ENCODE measurements at places on chromosomes 3 and 15.
A peak's percentile ranks its signal among the peaks of the same experiment; 100 is the strongest.

- peak; percentile 38 for DNase-seq
Observed at GRCh38 chr15:25989327-25989726, 126.2 kb upstream of the ATP10A start.

DNA sequence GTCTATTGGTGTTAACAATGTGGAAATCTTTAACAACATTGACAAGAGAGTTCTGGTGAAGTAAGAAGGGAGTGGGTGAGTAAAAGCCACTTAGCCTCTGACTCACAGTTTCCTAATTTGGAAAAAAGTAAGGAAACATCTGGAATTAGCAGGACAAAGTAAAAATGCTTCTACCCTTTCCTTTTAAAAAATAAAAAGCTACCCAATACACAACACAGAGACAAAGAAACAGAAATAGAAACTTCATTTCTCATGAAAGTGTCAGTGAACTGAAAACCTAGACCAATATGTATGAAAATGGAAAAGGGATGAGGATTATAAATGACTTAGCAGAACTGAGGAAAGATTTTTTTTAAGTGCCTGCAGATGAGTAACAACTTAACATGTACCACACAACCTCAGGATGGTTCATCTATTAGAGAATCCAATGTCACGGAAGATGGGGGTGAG, 65.4 kb downstream of the SSR3 start:
- no peak for DNase-seq

DNA sequence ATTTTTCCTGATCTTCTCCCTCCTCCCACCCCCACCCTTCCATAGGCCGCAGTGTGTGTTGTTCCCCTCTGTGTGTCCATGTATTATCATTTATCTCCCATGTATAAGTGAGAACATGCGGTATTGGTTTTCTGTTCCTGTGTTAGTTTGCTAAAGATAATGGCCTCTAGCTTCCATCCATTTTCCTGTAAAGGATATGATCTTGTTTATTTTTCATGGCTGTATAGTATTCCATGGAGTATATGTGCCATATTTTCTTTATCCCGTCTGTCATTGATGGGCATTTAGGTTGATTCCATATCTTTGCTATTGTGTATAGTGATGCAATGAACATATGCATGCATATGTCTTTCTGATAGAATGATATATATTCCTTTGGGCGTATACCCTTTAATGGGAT, 173.3 kb upstream of the NAALADL2 start:
- DNase-seq = no peak

GRCh38 chr3:55511895-55512570, 24.9 kb upstream of the WNT5A start:
- no peak for DNase-seq

GRCh38 chr15:87741350-87741749, 515.2 kb downstream of the NTRK3 start:
- no peak for DNase-seq

DNA sequence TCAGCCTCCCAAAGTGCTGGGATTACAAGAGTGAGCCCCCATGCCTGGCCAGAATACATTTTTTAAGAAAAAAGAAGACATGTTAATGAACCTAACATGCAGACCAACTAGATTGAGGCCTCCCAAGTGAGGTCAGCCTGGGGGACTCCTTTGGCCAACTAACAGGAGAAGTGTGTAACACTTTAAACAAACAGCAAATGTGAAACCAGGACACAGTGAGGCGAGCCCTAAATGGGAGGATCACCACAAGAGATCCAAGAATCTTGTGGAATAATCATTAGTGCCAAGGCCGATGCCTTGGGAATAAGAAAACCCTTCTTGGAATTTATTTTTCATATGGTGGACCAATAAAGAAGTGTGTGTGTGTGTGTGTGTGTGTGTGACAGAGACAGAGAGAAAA, 73.9 kb downstream of the ATP10A start:
- no peak for DNase-seq

DNA sequence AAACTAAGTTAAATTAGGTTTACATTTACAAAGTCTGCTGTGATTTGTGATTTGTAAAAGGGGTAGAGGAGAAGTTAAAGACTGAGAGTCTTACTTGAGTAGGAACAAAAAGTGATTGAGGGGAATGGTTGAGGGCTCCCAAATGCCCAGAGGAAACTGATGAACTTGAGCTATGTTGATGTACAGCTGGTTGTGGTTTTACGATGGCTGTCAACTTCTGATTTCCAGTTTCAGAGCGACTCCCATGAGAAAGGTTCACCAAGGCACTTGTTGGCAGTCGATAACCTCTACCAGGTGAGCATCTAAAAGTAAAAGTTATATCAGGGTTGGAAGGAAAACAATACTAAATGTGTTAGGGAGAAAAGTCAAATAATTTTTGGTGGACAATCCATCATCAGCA, 91.0 kb downstream of the XRN1 start:
- DNase-seq = no peak

DNA sequence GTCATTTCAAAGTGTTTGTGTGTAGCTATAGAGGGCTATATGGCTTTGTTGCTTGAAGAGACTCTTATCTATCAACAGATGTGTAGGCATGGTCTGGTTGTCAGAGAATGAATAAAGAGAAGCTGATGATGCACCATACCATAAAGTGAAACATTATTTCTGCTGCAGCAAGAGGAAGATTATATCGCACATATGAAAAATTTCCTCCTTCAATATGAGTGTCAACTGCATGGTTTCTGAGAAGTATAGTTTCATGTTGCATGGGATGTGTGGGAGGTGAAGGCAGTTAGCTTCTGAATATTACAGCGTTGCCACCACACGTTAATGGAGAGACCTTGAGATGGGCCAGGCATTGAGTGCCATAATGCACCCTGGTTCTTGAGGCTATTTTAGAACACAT, 217.9 kb downstream of the SATB1 start:
- no peak for DNase-seq

- peak; percentile 67 for DNase-seq
Observed at GRCh38 chr3:158091531-158091930, 14.7 kb downstream of the SHOX2 start.

- DNase-seq = no peak
Observed at GRCh38 chr3:115792206-115792955, 169.1 kb downstream of the GAP43 start.

DNA sequence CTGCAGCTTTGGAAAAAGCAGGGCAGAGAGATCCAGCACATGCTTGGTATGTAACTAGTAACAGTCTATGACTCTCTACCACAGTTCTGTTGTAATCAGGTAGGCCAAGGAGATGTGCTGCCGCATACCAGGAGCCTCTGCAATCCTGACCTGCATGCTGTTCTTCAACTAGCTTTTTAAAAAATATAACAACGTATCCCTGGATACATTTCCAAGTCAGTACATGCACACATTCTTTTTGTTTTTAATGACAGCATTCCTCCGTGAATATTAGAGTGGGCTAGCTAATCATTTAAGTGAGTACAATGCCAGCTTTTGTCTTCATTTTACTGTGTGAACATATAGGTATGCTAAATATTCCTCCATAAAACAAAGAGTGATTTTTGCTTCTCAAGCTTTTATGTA, 437.8 kb downstream of the RBMS3 start:
- no peak for DNase-seq

DNA sequence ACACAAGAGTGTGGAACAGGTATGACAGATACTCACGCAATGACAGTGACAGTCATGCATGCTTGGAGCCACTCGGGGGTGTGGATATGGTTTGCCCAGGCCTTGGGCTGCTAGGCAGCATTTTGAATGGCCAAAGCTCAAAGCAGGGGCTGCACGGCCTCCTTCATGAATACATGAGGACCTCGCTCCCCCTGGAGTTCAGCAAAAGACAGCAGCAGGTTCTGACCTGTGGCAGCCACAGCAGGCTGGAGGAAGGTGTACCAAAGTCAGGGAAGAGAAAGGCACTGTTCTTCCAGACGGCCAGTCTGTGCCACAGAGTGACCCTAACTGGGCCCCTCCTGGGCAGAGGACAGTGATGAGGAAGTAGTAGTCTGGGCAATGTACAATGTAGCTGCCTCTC, 88.2 kb upstream of the C2CD4B start:
- no peak for DNase-seq

DNA sequence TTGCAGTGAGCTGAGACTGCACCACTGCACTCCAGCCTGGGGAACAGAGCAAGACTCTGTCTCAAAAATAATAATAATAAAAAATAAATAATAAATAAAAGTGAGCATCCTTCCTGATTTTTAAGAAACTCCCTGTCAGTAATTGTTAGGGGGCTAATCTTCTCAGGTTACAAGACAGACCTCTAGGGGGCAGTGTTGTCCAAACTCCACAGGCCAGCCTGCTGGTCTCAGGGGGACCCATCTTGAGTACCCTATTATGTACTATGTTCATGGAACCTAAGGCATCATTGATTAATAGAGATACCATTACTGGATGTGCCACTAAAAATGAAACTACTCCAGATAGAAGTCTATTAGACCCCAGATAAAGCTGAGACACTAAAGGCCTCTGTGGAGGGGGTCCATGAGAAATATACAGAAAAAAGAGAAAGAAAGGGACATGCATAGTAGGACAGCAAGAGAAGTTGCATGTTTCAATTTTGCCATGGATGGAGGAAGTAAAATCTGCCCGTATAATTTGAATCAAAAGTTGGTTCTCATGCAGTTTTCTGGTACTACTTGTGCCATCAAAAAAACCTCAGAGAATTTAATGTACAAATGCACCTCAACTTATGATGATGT, 85.5 kb upstream of the CDV3 start:
- peak; percentile 30 for DNase-seq

All from NCI-H82 (cell line).